ENCODE measurements at places on chromosomes 1 and 21.

GRCh38 chr1:157542676-157543075, 9.6 kb downstream of the FCRL5 start:
- DNase-seq = no peak

DNA sequence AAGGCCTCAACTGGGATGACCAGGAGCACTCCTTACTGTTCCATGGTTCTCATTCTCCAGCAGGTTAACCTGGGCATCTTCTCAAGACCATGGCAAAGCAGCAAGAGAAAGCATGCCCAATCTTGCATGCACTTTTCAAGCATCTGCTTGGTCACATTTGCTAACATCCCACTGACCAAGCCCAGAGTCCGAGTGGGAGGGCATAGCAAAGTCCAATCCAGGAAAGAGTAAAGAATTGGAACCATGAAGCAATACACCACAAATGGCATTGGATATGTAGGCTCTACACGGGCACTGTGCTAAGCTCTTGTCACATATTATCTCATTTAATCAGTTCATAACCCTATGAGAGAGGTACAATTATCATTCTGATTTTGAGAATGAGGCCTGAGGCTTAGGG, 73.6 kb downstream of the PAPPA2 start:
- DNase-seq = no peak

DNA sequence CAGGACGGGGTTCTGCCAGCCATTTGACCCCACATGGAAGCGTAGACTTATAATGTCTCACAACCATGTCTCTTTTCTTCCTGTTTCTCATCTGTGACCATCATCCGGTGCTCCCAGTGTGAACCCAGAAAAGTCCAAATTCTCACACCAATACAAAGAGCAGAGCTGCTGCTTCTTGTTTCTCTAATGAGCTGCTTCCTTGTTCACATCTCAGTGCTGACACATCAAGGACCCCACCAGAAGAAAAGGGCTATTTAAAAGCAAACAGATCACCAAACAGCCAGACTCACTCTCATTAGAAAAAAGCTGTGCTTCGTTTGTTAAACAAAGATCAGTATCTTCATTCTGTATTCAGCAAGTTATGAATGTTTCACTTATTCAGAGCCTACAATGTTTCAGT, 835 bp upstream of the LCE1D start:
- no peak for DNase-seq

- DNase-seq = no peak
Measured at GRCh38 chr1:91684481-91685196, 184.0 kb downstream of the CDC7 start.

GRCh38 chr1:64484651-64485050, 14.7 kb downstream of the CACHD1 start:
- DNase-seq = no peak

DNA sequence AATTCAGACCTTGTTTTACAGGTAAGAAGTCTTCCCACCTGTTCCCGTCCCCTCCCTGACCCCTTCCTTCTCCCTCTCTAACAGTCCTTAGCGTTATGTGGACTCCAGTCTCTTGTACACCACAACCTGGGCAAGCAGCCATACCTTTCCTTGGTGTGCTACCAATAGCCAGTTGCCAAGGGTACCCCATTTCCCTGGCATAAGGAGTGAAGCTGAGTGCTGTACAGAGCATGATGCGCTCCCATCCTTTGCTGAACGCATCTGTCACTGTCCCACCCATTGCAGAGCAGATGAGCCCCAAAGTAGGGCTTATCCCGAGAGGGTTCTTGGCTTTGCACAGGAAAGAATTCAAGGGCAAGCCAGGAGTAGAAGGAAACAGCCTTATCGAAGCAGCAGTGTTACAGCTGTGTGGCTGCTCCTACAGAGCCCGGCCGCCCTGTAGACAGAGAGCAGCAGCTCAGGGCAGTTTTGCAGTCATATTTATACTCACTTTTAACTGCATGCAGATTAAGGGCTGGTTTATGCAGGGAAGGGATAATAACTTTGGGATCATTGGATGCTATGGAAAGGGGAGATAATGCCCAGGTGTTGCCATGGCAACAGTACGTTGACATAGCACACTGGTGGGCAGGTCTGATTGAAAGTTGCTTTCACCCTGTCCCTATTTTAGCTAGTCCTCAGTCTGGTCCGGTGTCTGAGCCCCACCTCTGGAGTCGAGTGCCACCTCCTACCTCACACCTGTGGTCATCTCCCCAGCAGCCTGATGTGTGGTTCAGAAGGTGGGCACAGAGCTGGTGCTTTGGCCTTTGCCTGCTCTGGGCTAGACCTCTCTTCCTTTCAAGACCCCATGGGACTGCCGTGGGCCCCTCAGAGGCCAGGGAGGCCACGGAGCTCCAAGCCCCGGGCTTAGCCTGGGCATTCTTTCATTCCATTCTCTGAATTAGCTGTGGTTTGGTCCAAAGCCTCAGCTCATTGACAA, 5.1 kb downstream of the FHAD1 start:
- no peak for DNase-seq

GRCh38 chr1:39704757-39705156, 13.5 kb upstream of the HPCAL4 start:
- DNase-seq = no peak

GRCh38 chr21:31254131-31254530, 89.9 kb downstream of the TIAM1 start:
- DNase-seq = no peak

- DNase-seq = no peak
Measured at GRCh38 chr1:89068291-89068690, 3.3 kb upstream of the GBP1 start.

- DNase-seq = no peak
Measured at GRCh38 chr21:46205166-46205565, 20.9 kb upstream of the SPATC1L start.

- DNase-seq = no peak
Measured at GRCh38 chr1:247857985-247858619, 1.1 kb downstream of the TRIM58 start.

DNA sequence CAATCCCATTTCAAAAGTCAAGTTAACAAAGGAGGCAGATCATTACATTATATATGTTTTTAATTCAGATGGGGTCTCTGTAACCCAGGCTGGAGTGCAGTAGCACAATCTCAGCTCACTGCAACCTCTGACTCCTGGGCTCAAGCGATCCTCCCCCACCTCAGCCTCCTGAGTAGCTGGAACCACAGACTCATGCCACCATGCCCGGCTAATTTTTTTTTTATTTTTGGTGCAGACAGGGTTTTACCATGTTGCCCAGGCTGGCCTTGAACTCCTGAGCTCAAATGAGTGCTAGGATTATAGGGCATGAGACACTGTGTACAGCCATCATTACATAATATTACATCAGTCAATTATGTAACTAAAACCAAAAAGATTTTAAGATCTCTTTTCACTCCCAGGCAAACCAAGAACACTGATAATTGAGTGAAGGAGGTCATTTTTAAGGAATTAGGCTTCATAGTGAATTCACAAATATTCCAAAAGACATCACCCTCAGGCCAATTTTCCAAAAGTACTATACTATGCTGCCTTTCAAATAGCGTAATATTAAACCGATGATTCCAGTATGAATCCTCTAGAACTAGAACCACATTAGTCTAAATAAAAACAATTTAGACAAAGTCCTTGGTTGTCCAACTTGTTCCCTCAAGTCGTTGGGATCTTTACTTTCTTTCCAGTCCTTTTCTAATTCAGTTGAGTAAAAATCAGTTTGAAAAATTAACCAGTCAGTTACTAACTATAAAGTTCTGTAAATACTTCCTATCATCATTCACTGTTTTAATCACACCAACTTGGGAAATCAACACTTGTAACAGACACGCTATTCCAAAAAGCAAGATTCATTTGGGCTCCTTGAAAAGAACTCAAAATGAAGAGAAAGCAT, 16.1 kb downstream of the TOMM20 start:
- no peak for DNase-seq

GRCh38 chr1:110084227-110085078, 14.0 kb upstream of the ALX3 start:
- no peak for DNase-seq

DNA sequence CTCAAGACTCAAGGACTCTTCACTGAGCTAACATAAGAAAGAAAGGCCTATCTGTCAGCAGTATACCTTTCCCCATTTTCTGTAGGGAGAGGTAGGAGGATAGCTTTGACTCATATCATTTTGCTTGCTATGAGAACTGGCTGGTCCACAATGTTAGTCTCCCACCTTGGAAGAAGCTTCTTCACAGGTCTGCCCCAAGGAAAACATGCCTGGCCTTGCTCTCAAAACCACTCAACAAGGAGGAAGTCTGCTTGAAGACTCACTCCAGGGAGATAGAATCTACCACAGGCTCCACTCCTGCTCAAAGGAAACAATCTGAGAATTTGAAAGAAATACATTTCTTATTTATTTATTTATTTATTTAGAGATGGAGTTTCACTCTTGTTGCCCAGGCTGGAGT, 29.5 kb upstream of the LAMC1 start:
- no peak for DNase-seq

DNA sequence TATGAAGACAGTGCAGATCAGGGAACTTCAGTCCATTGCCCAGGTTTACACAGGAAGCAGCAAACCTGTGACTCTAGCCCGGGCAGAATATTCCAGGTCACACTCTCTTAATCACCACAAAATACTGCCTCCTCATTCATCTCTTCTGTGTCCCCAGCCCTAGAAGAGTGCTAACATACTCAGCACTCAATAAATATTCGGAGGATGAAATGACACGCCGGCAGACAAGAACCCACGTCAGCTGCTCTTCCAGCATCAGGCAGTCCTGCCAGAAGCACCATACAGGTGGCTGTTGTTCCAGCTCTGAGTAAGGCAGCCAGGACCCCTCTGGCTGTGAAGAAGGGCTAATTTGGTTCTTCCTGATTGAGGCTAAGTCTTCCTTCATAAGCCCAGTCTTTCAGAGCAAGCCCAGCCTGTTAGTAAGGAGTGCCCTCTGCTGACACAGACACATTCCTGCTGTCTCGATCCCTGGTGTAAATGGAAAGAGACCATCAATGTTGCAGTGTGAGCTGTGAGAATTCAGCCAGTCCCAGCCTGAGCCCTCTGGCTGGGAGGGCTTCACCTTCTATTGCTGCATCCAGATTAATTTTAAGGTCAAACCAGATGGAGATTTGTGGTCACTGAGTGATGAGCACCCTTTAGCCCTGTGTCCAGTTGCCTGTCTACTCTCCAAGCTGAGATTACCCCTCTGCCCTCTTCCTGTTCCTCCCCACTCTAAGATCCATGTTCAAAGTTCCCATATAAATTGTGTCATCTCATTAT, 45.0 kb upstream of the KIRREL1 start:
- no peak for DNase-seq

GRCh38 chr1:14765773-14766172, 167.3 kb downstream of the KAZN start:
- no peak for DNase-seq

- no peak for DNase-seq
Measured at GRCh38 chr1:234731569-234732085, 121.6 kb upstream of the IRF2BP2 start.

- no peak for DNase-seq
Measured at GRCh38 chr1:187408212-187409004, 579.7 kb downstream of the PLA2G4A start.

- DNase-seq = no peak
Measured at GRCh38 chr1:7688659-7689058, 82.4 kb upstream of the VAMP3 start.

DNA sequence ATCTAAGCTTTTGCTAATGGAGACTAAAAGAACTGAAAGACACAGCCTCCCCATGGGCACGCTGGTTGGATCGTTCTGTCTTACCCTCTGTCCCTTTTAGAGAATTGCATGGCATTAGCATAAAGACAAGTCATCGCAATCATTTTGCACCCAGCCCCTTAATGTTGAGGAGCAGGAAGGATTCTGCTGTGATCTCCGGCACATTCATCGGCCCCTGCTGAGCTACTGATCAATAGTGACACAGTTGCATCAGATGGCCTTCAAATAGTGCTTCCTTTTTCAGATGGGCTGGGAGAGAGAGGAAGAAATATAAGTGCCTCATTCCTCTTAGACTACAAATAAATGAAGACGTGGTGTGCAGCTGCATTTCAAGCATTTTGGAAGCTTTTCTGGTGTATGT, 75.4 kb downstream of the NOS1AP start:
- no peak for DNase-seq

GRCh38 chr1:10380594-10381275, 18.1 kb upstream of the PGD start:
- DNase-seq = no peak

DNA sequence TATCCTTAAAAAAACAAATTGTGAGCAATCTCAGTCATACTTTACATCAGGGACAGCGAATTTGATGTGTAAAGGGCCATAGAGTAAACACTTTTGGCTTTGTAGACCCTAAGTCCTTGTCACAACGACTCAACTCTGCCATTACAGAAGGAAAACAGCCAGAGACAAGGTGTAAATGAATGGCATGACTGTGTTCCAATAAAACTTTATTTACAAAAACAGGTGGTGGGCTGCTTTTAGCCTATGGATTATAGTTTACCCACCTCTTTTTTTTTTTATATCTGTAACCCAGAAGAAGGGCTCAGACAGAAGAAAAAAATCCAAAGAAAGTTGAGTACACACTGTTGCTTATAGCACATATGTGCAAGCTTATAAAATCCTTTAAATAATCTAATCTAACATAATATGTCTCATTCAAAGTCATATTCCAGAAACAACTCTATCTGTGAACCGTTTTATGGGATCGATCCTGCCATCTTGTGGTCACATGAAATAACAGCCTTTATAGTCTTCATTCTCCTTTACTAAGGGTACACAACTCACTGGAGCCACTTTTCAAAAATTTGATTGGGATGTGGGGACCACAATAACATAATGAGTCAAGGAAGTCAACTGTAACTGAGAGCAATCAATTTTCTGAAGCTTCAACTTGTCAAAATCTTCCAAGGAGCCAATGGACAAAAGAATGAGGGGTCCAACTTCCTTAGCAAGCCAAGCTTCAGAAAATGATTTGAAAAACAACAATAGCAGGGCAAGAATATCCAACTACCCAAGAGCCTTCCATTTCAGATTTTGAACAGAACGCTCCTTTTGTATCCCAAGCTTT, 142.2 kb upstream of the KRTAP19-8 start:
- no peak for DNase-seq

DNA sequence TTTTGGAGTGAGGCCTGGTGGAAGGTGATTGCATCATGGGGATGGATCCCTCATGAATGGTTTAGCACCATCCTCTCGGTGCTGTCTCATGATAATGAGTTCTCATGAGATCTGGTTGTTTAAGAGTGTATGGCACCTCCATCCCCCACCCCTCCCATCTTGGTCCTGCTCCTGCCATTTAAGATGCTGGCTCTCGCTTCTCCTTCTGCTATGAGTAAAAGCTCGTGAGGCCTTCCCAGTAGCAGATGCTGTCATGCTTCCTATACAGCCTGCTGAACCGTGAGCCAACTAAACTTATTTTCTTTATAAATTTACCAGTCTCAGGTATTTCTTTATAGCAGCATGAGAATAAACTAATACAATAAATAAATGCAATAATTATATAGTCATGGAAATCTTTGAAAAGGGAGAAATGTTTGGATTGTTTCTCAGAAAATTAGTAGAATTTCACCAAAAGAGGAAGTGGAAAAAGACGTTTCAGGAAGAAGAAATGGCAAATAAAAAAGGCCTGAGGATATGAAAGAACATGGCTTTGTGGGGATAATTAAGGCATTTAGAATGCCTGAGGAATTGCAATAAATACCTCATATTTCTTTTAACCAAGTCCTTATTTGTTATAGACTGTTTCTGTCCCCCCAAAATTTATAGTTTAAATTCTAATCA, 451.2 kb upstream of the ADGRL4 start:
- no peak for DNase-seq
